ENCODE measurements at places on chromosomes 13 and 19.

DNA sequence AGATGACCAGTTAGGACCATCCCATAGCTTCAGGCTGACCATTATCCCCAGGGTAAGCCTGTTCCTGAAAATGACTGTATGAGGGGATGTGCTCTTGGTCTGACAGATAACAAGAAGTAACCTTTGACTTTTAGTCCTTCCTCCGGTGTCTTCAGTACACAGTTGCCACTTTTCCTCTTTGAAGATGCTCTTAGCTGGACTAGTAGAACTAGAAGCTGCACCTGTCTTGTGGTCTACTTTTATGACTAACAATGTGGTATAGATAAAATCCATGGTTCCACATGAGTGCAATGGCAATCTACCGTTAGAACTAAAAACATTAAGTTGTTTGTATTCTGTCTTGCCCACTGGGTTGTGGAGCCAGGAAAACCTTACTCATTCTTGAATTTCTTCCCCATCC lies 5.9 kb upstream of the RUBCNL start:
- no peak overlapping the region for H3K27ac ChIP-seq
- DNase-seq, result no peak
- H3K4me3 ChIP-seq, result no peak overlapping the region

- DNase-seq, result no peak
- H3K36me3 ChIP-seq, result no peaks in the 10 kb centered on the region
- no peaks in the 10 kb centered on the region for H3K4me1 ChIP-seq
- H3K4me3 ChIP-seq, result no peak overlapping the region
Measured at GRCh38 chr13:32021785-32022184, 9.8 kb upstream of the FRY start.

DNA sequence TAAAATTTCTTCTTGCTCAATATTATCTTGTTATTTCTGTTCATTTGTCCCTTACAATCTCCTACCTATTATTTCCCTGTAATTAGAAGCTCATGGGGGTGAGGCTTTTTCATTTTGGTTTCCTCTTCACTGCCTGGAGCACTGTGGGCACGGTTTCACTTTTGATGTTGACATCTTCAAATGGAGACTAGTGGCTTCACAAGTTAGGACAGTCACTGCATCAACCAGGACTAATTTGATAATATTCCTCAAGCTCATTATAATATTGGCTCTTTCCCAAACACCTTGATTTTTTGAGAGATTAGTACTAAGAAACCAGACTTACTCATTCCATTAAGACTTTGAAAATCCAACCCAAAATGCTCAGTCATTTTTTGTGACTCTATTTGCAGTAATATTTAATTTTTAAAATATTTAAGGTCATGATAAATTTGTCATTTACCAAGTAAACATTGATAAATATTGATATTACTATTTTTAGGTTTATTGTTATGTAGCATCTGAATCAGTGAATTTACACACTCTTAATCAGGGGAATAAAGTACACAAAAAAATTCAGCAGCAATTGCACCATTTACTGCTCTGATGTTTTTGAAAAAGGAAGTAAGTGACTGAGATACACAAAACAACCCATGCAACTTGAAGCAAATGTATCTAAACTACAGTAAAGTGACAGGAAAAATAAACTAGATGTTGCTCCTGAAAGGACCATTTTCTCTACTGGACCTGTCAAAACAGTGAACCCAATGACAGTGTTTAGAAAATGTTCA lies 28.8 kb upstream of the RCBTB2 start:
- H3K36me3 ChIP-seq, result no peaks in the 10 kb centered on the region
- DNase-seq, result no peak
- no peaks in the 10 kb centered on the region for H3K4me1 ChIP-seq
- no peak overlapping the region for H3K4me3 ChIP-seq
- H3K27me3 ChIP-seq, result no peaks in the 10 kb centered on the region

DNA sequence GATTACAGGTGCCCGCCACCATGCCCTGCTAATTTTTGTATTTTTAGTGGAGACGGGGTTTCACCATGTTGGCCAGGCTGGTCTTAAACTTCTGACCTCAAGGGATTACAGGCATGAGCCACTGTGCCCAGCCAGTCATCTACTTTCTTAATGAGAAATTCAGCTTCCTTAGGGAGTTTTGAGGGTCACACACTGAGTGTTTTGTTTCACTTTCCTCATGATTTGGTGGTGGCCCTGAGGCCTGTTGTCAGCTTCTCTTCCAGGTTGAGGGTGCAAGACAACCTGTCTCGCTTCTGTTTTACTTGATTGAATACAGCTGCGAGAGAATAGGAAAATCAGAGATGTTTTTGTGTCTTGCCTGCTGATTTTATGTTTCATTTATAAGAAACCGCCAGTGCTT lies 9.9 kb downstream of the FRY start:
- H3K27ac ChIP-seq, result no peak overlapping the region
- no peaks in the 10 kb centered on the region for H3K4me1 ChIP-seq
- no peaks in the 10 kb centered on the region for H3K36me3 ChIP-seq

DNA sequence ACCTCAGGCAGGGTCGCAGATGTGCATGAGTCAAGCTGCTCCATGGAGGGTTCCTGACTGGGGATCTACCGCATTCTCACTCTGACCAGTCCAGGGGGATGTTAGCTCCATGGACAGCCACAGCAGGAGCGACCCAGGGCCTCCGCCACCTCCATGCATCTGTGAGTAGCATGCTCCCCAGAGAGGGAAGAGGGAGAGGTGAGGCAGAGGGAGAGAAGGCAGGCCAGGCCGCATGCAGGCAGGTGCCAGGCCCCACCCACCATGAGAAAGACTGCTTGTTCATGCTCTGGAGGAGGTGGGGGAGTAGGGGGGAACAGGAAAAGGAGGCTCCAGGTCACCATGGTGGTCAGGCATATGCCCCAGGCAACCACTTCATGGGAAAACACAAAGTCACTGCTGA lies 20.3 kb downstream of the TUBA3C start:
- no peak for DNase-seq
- H3K4me3 ChIP-seq, result no peak overlapping the region
- H3K27me3 ChIP-seq, result no peaks in the 10 kb centered on the region
- no peaks in the 10 kb centered on the region for H3K4me1 ChIP-seq
- no peak overlapping the region for H3K27ac ChIP-seq

DNA sequence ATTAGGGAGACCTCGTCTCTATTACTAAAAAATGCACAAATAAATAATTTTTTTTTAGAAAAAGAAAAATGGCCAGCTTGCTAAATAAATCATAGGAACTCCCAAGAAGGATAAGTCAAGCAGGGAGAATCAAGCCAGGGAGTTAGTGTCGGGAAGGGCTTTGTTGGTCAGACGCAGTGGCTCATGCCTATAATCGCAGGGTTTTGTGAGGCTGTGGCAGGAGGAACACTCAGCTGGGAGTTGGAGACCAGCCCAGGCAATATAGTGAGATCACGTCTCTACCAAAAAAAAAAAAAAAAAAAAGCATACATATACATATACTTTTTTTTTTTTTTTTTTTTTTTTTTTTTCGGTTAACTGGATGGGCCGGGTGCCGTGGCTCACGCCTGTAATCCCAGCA lies 9.0 kb downstream of the NACC1 start:
- no peak overlapping the region for H3K27ac ChIP-seq
- no peaks in the 10 kb centered on the region for H3K4me1 ChIP-seq
- no peaks in the 10 kb centered on the region for H3K27me3 ChIP-seq
- no peak overlapping the region for H3K4me3 ChIP-seq
- no peaks in the 10 kb centered on the region for H3K36me3 ChIP-seq
